G401 (cell line): ENCODE measurements at places on chromosomes 11 and 22. TPM values are rescaled to one million over a fixed set of nuclear protein-coding genes. Genes with fewer than 3 reads are reported as not detected.
A peak's percentile ranks its signal among the peaks of the same experiment; 100 is the strongest.

- no peak for DNase-seq
Observed at GRCh38 chr22:45918459-45919370, 58.2 kb downstream of the WNT7B start.

The TNNT3 gene
- not detected in 2 replicates for total RNA-seq

The RAG1 gene
- total RNA-seq: 0.25 TPM in 1 of 2 replicates, not detected in the other

DNA sequence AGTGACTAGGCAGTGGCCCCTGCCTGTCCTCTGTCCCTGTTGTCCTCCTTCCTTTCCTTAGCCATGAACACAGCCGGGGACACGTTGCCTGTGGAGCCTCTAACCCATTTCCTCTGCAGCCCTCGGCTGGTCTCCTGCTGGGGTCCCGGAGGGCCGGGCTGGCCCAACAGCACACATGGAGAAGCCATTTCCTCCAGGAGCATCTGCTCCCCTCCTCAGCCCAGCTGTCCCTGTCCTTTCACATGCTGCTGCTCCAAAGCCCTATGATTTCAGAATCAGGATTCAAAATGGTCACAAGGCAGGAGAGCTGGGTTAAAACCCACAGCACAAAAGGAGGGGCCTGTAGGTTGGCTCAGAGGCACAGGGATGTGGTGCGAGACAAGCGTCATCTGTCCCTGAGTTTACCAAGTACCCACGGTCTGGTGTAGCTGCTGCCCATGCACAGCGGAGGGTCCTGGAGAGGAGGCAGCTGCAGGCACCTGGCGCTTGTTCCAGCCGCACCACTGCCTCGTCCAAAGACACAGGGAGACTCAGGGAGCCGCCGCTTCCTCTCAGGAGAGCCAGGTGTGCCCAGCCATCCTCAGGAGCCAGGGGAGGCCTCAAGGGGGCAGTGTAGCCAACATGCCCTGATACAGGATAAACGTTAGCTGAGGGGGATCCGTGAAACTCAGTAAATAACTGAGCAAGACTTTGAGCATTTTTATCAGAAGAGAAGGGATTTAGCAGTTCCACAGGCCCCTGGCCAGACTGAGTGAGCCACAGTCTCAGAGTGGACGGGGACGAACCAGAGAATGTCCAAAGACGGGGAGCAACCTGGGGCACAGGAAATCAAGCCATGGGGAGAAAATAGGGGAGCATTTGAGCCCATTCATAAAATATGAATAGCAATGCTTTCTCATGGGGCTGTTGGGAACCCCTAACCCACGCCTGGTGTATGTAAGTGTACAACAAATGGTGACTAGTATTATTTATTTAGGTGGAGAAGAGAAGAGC lies 3.9 kb upstream of the VSIG10L2 start:
- peak; percentile 83 for DNase-seq

The FLRT1 gene
- total RNA-seq: not detected in 2 replicates

- DNase-seq: no peak
Observed at GRCh38 chr11:62494246-62494645, 52.4 kb downstream of the AHNAK start.

DNA sequence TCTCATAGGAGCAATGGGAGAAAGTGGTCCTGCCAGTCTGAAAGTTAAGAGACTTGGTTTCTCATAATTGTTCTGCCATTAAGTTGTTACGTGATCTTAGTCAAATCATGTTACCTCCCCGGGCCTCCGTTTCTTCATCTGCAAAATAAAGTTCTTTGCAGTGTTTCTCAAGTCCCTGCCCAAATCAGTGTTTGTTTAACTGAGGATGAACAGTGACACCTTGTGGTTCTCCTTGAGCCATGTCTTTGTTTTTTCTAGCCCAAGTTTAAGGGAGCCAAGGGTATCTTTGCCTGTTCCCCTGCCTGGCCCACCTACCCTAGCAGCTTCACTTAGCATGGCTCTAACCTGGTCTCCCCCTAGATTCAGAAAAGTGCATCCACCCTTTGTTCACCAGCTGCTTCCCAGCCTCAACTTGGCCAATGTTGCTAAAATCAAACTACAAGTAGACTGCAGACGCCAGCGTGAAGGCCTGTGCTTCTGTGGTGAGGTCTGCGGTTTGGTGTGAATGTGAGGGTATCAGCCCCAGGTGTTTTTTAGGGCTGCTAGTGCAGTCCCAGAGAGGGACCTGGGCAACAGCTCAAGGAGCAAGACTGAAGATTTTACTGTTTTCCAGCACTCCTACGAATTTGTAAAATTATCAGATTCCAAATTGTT lies 35.5 kb downstream of the FZD4 start:
- peak; percentile 40 for DNase-seq

The CASP12 gene
- not detected in 2 replicates for total RNA-seq

The ZPR1 gene
- total RNA-seq: 35.9 and 42.7 TPM in 2 replicates

DNA sequence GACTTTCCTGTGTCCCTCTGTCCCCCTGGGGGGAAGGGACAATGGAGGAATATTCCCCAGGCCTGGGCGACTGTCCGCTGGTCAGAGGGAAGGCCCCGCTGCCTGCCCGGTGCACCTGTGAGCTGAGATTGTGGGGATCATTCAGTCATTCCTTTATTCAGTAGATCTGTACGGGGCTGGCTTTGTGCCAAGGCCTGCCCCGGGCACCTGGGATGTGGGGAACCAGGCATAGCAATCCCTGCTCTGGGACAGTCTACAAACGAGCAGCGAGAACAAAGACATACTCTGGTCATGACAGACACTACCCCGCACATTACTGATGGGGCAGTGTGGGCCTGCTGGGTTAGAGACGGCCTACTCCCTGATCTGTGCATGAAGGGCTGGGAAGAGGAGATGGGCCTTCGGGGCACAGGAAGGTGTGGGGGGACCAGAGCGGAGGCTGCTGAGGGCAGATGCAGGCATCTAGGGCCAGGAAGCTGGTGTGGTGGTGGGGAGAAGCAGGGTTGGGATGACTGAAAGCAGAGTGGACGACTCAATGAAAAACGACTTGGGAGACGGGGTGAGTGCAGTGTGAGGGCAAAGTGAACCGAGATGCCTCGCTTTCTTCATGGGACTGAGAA lies 1.8 kb upstream of the MYO7A start:
- DNase-seq: no peak

The MUC6 gene
- total RNA-seq: not detected in 2 replicates

DNA sequence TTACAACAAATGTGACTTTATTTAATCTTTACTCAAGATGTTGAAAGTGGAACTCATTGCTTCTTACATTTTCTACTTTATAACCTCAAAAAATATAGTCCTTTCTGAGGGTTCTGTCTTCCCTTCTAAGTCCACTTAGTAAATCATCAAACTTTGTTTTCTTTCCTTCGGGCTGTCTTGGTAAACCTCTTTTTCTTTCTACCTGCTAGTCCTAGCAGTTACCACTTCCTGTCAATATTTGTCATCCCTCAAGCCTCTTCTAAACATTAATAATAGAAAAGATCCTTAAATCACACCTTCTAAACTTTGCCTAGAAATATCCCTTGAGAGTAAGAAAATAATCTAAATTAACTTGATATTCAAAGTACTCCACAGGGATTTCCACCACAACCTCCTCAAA lies 580.4 kb downstream of the CNTN5 start:
- no peak for DNase-seq

The CDON gene
- 1.3 and 12.7 TPM in 2 replicates for total RNA-seq

DNA sequence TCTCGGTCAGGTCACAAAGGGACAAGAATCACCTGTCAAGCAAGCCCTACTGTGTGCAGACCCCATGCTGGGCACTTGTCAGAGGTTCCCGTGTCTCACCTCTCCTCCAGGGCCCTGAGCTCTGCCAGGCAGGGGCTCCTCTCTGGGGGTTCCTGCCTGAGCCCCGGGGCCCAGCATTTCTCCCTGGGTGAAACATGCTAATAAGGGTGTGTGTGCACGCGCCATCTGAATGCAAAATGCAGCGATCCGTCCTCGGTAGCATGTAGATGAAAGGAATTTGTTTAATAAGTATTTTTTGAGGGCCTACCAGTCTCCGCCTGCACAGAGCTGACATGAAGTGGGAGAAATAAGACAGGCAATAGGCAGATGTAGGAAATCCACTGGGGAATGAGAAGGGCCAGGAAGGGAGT lies 5.8 kb downstream of the ELFN2 start:
- no peak for DNase-seq

DNA sequence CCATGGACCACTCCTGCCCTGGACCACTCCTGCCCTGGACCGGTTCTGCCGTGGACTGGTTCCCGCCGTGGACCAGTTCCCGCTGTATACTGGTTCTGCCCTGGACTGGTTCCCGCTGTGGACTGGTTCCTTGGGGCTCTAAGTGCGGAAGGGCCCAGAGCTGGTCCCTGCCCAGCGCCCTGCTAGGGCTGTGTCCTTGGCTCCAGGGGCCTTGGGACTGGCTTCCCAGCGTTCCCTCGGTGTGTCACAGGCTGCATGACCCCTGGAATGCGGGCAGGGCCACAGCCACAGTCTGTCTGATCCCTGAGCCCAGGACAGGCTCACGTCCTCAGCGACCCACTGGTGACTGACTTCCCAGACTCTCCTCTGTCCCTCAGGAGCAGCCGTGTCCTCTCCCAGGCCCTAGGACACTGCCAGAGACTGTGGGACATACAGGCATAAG lies 412.2 kb downstream of the TBC1D22A start:
- DNase-seq: no peak

GRCh38 chr22:46769191-46769675 lies 6.8 kb downstream of the TBC1D22A start:
- peak; percentile 99 for DNase-seq
